Stimulated activated CD8-positive, alpha-beta memory T cell treated with anti-CD3 and anti-CD28 coated beads, Interleukin-15, amount 100 ng/mL, for 24 hours (primary cell): ENCODE measurements at places on chromosomes 16 and 17.

GRCh38 chr16:89320782-89321501, 103.4 kb downstream of the ZNF778 start:
- no peak for DNase-seq

GRCh38 chr17:49880291-49881053, 32.6 kb upstream of the TAC4 start:
- peak; percentile 45 for DNase-seq

- DNase-seq, result no peak
These were observed 386.2 kb downstream of the SNX29 start for GRCh38 chr16:12362482-12363458.

- DNase-seq, result no peak
These were observed 89.3 kb upstream of the PLEKHM1 start for GRCh38 chr17:45579529-45580495.

DNA sequence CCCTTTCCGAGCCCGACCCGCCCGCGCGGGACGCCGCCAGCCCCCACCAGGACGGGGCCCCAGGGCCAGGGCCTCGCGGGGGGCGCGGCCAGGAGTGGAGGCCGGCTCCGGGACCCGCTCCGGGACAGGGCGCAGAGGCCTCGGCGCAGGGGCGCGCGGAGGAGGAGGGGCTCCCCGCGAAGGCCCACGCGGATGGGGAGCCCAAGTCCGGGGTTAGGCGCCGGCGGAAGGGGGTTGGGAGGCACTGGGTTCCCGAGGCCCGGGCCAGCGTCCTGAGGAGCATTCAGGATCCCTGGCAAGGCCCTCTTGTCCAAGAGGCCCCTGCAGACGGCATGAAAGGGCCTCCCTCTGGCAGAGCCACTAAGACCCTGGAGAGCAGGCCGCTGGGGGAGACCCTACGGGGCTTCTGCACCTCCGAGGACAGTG, 57.8 kb upstream of the CIBAR2 start:
- DNase-seq, result no peak

DNA sequence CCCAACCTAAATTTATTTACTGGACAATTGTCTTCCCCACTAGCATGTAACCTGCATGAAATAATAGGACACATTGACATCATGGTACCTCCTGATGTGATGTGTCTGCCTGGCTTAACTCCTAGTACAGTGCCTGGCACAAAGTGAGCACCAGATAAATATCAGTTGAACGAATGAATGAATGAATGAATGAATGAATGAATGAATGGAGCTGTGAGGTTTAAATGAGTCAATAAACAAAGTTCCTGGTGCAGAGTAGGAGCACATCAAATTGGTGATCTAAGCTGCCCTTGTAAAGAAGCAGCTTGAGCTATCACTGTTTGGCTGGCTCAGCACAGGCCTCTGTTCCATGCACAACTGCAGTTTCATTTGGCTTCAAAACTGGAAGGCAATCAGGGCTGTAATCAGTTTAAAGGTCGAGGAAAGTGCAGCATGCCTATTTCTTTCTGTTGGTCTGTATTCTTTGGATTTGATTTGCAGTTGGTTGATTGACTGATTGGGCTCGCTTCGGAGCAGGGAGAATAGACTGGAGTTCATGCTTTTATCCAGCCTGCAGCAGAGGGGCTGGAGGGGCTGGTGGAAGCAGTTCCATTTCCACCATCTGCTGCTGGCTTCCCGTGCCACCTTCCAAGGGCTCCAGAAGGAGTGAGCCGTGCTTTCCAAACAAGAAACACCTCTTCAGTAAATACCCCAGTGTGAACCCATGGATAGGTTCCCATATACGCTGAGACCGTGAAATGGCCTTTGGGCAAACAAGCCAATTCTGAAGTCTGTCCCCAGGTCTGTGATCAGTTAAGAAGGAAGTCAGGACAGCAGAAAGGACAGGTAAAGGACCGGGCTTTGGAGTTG, 54.6 kb downstream of the GPRC5B start:
- no peak for DNase-seq

- no peak for DNase-seq
These were observed 17.0 kb downstream of the FOXN1 start for GRCh38 chr17:28523186-28523585.
